Amniotic epithelial cell (primary cell): ENCODE measurements at places on chromosomes 1 and 21.

- no peak for DNase-seq
Measured at GRCh38 chr1:189158155-189158554, 1319.5 kb downstream of the BRINP3 start.

DNA sequence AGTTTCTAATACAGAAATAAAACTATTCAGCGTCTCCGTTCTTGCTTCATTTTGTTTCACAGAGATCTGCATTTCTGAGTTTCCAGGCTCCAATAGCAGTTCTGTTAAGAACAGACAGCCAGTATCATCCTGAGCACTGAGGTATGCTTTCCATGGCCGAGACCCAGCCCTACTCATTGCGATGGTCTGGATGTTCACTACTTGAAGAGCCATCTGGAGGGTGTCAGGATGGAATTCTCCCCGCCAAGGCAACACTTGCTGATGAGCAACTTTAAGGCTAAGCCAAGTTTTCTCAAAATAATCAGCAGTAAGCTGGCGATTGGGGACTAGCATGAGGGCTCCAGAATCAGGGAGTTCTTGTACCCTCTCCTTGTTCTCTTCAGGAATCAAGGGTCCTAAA lies 7.7 kb upstream of the BCL2L15 start:
- DNase-seq = no peak

GRCh38 chr1:2962946-2963345 lies 58.3 kb upstream of the ACTRT2 start:
- no peak for DNase-seq

DNA sequence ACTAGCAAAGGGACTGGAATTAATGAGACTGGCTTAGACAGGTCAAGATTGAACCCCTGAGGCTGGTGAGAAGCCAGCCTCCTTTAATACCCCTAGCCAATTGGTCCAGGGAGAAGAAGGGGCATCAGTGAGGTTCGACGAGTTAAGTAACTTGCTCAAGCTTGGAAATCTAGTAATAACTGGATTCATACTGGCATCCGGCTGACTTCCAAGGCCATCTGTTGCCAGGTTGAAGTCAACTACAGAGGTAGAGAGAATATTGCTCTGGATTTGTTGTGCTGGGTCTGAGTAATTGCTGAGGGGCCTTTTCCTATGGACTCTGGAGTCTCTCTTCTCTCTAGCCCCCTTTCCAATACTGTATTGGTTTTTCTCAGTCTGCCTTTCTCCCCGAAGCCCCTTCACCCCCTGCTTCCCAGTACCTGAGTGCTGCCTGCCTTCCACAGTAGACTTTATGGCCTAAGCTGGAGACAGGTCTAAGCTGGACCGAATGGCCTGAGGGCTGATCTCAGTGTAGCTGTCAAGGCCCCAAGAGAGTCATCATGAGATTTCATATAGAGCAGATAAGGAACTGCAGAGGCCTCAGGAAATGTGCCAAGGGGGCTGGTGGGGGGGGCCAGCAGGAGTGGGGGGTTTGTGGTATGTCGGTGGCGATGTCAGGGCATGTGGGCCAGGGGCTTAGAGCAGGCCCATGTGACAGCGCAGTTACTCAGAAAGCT lies 42.4 kb upstream of the IL19 start:
- no peak for DNase-seq

- DNase-seq = no peak
Measured at GRCh38 chr1:231781892-231782291, 155.3 kb downstream of the DISC1 start.

GRCh38 chr1:43554444-43554992 lies 23.8 kb downstream of the PTPRF start:
- DNase-seq = peak; percentile 56

DNA sequence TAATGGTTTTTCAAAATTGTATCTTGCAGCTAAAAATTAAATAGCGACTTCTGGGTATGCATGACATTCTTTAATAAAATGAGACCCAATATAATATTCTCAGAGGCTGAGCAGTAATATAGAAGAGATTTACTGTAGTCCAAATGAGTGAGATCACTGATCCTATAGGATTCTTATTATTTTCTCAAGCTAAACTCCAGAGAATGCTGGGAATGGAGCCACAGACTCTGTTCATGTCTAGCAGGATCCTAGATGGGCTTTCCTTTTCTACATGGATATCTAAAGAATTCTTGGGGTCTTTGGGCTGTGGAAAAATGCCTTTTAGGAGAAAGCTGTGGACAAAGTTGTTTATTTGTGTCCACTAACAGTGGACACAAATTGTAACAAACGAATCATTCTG lies 150.7 kb upstream of the ZNF644 start:
- DNase-seq = no peak

- peak; percentile 19 for DNase-seq
Measured at GRCh38 chr1:63843884-63844283, 70.1 kb downstream of the ROR1 start.

GRCh38 chr1:30741239-30741894 lies 16.2 kb downstream of the LAPTM5 start:
- no peak for DNase-seq

DNA sequence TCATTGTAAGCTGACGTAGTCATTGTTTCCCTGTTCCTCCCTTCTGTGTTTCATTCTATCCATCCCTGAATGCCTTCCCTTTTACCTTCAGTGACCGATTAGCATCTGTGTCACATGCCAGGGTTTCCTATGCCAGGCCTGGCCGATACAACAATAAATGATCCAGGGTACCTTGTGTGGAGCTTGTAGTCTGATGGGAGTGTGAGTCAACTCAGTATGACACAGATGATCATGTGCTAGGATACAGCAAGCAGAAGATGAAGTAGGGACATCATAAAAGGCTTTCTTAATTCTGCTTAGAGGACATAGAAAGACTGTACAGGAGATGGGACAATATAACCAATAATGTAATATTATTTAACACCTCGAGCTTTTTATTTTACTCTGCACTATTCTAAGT lies 164.1 kb upstream of the C8B start:
- DNase-seq = no peak

- DNase-seq = peak; percentile 63
Measured at GRCh38 chr1:15760520-15761211, 2.1 kb downstream of the FBLIM1 start.

DNA sequence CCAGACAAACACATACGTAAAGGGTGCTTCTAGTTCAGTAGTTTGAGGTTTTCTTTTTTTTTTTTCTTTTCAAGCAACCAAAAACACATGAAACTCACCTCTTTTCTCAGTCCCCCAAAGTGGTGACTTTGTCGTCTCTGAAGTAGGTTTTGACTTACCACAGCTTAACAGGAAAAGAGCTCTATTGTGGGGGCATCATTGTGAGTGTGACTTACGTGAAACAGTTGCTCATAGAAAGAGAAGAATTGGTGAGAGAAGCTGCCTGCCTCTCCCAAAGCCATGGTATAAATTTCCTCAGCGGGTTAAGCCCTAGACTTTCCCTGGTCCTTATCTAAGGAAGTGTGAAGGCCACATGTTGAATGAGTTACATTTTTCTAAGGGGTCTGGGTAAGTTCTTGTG lies 11.9 kb downstream of the FASLG start:
- DNase-seq = no peak

- peak; percentile 12 for DNase-seq
Measured at GRCh38 chr1:77687519-77687906, 5.1 kb upstream of the ZZZ3 start.

- no peak for DNase-seq
Measured at GRCh38 chr1:30749691-30750583, 7.6 kb downstream of the LAPTM5 start.

- DNase-seq = no peak
Measured at GRCh38 chr21:32567626-32568025, 17.7 kb downstream of the TCP10L start.

- DNase-seq = peak; percentile 49
Measured at GRCh38 chr21:16072737-16073136, 343.0 kb downstream of the USP25 start.

DNA sequence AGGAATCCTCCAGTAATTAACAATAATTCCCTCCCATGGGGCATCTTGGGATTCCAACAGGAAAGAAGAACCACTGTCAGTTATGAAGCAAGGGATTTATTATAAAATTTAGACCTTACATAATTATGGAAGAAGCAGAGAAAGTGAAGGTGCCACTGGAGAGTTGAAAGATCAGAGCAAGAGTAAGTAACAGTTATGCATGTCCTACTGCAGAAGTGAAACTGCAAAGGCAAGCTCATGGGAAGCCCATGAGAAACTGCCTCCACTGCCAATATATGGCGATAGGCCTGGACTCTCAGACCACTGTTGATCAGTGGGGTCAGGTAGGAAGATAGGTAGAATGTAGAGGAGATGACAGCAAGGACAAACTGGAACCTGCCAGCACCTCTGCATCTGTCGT lies 123.6 kb upstream of the ZNF648 start:
- no peak for DNase-seq

- DNase-seq = no peak
Measured at GRCh38 chr1:240341365-240342250, 249.9 kb downstream of the FMN2 start.

- DNase-seq = no peak
Measured at GRCh38 chr1:38826262-38826661, 33.3 kb downstream of the RRAGC start.

DNA sequence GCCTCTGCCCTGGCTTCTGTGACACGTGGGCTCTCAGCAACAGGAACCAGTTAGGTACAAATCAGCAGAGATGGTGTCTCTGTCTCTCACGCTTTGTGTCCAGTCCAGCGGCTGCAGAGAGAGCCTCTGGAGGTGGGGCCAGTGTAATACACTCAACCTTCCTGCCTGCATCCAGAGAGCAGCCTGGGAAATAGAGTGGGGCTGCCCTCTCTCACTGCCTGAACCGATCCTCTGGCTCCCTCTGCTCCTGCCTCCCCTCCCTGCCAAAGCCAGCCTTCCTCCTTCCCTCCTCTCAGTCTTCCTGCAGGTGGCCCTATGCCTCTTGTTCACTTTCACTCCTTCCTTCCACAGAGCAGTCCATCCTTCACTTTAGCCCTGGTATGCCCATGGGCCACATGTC lies at the start of gene ZNF648:
Gene ZNF648 (minus strand): TSS at position 119 of the 400 bp plus-strand sequence. CDS start 3,702 bp downstream, outside the sequence.
- DNase-seq = no peak

GRCh38 chr1:67716800-67717199 lies 31.8 kb downstream of the GADD45A start:
- DNase-seq = peak; percentile 82

GRCh38 chr1:25897754-25898153 lies 8.5 kb downstream of the STMN1 start:
- DNase-seq = no peak

DNA sequence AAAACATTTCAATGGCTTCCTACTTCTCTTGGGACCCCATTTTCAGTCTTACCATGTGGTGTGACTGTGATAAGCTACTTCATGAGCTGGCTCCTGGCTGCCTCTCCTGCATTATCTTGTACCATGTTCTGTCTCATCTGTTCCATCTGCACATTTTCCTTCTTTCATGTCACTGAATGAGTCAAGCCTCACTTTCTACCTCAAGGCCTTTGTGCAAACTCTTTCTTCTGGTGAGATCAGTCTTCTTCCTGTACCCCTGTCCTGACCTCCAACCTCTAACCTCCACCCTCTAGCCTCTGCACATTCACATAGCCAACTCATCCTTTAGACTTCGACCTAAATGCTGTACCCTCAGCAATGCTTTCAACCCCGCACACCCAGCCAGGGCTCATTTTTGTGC lies 9.6 kb upstream of the FAM78B start:
- no peak for DNase-seq

DNA sequence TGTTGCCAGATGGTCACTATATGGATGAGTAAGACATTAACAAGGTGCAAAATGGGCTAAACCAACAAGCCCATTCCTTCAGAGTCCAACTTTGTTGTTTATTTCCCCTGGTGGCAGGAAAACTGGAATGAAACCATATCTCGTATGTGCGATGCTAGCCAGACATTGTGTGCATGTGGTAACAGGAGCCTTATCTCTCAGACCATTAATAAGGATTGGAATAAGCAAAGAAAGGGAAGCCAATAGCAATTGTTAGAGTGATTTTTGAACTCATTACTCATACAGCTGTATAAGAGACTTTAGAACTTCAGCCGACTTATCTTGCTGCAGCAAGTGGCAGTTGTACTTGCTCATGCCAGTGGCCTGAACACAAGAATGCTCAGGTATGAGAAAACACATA lies 30.0 kb upstream of the HMCN1 start:
- DNase-seq = no peak

DNA sequence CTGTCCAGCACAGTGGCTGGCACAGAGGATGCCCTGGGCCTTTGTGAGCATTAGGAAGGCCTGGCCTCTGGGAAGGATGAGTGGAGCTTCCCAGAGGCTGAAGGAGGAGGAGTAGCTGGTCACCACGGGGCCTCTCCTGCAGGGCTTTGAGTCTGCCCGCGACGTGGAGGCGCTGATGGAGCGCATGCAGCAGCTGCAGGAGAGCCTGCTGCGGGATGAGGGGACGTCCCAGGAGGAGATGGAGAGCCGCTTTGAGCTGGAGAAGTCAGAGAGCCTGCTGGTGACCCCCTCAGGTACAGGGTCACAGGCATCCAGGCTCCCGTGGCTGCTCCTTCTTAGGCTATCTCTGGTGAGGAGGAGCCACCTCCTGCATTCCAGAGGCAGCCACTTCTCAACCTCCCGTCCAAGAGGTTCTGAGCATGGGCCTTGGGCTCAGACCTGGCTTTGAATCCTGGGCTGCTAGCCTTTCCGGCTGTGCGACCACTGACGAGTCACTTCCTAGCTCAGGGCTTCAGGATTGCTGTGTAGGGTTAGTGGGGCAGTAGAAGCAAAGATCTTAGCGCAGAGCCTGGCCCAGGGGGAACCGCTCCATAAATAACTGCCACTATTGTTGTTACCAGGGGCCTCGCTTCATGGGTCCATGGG lies 14.0 kb downstream of the SESN2 start:
- no peak for DNase-seq

- DNase-seq = no peak
Measured at GRCh38 chr1:189678779-189679178, 798.9 kb downstream of the BRINP3 start.

GRCh38 chr21:33265664-33266049 lies 510 bp upstream of the IL10RB start:
- DNase-seq = peak; percentile 32

- peak; percentile 63 for DNase-seq
Measured at GRCh38 chr1:33348194-33348593, 27.3 kb upstream of the A3GALT2 start.

- DNase-seq = no peak
Measured at GRCh38 chr1:168407832-168408538, 127.3 kb downstream of the TBX19 start.

DNA sequence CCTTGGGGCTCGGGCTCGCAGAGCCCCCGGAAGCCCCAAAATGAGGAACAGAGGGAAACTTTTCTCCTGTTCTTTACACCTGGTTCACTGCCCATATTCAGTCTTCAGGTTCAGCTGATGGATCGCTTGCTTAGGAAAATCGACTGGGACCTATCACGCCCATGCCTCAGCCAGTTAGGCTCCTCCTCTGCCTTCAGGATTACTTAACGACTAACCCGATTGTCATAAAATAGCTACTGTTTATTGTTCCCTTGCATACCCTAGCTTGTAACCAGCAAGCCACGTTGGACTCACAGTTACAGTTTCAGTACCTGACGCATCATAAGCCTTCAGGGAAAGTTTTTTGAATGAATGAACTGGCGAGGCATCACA lies 692 bp downstream of the TARDBP start:
- peak; percentile 27 for DNase-seq
